ENCODE measurements at places on chromosomes 6 and 20.

DNA sequence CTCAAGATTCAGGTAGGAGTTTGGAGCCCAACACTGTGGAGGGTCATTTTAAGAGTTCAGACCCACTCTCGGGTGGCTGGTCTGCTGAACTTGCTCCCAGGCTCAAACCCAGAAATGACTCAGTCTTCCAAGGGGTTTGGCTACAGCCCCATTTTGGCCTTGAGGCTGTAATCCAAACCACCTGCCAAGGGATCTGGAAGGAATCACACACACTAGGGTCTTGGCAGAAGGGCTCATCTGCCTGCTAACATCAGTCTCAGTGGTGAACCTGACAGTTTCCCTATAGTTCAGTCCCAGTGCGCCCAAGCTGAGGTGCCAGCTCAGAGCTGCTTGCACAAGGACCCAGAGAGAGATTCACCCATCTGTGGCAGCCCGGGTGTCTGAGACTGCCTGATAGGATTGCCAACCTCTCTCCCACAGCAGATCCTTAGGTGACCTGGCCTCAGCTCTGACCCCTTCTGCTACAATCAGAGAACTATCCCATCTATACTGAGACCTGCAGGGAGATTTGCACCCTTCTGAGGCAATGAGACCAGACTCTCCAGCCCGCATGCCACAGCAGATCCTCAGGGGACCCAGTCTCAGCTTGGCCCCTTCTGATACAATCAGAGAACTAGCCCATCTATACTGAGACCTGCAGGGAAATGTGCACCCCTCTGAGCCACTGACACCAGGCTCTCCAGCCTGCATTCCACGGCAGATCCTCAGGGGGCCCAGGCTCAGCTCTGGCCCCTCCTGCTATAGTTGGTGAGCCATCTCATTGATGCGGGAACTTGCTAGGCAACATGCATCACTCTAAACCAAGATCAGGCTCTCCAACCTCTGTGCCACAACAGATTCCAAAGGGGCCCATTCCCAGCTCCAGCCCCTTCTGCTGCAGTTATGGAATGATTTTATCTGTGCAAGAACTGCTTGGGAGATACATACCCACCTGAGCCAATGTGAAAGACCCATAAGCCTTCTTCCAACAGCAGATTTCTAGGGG is 48.2 kb downstream of the THBS2 start:
- no peak for DNase-seq

DNA sequence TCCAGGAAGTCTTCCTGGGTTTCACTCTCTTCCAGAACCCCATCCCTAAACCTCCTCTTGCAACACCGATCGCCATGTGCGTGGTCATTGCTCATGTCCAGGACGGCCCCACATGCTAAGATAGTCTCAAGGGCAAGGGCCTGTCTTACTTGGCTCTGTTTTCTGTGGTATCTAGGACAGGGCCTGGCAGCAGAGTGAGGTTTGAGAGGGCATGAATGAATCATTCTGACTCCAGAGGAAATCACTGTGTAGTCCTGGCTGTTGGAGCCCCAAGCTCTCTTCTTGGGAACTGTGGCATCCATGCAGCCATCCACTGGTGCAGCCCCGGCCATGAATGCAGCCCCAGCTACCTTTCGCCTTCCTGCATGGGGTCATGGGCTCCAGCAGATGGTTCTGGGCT is 12.4 kb downstream of the SIRPA start:
- DNase-seq = no peak

DNA sequence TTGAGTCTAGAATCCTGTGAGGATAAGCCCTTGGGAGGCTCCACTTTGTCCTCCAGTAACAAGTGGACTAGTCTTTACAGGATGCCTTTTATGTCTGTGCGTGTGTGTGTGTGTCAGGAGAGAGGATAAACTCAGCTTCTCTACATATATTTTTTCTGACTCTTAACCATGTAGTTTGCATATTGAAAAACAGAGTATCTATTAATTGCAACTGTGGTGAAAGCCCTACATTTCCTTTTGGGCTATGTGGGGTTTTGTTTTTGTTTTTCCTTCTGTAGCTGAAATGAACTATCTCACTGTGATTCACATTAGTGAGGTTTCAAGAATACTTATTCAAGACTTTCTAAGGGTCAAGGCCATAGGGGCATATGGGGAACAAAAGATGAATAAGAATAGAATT is 17.7 kb downstream of the TPBG start:
- no peak for DNase-seq

DNA sequence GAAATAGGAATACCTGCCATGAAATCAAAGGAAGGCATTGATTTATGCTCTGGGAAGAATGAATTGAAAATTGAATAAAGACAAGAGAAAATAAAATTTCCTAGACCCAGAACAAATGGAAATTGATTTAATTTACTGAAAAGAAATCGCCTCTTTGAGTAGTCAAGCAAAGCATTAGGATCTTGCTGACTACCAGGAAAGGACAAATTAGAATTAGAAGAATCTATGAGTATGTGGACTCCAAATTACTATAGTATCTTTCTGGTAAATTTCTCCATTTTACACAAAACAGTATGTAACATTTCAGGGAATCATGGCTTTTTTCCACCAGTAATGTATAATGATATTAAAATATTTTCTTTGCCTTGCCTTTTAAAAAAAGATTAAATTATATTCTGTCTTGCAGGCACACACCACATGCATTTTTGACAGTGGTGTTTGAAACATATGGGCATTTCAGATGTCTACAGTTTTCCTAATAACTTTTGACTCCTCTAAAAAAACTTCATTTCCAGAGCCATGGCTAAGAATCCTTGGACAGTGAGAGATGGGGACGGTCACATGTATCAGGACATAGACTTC is 768.7 kb upstream of the NRSN1 start:
- DNase-seq = no peak

DNA sequence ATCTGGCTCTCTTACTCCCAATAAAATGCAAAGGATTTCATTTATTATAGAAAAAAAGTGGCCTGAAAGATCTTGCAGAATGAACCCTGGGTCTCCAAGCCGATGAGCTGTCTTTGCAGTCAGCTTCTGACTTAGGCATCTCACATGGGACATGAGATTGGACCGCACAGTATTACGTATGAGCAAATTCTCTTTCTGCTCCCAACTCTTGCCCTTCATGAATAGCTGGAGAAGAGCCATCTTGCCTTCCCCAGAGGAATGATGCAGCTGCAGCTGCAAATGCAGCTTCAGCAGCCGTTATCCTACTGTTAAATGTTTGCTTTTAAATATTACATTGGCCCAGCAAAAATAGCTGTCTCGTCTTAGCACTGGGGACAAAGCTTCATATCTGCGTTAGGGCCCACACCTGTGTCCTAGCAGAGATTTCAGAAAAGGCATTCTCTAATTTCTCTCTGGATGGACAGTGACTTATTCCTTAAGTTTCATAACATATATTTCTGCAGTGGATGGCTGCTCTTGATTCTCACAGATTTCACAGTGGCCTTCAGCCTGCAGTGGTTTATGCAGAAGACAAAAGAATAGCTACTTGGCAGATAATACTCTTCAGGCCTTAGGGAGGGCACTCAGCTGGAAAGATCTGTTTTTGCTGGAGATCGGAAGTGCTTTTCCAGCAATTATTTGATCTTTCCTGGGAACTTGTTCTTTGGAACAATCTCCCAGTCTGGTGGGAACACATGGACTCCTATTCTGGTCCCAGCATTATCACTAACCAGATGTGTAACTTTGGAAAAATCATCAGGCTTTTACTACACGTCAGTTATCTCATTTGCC is 129.2 kb downstream of the FYN start:
- no peak for DNase-seq
